ENCODE measurements at places on chromosomes 7 and 10.

DNA sequence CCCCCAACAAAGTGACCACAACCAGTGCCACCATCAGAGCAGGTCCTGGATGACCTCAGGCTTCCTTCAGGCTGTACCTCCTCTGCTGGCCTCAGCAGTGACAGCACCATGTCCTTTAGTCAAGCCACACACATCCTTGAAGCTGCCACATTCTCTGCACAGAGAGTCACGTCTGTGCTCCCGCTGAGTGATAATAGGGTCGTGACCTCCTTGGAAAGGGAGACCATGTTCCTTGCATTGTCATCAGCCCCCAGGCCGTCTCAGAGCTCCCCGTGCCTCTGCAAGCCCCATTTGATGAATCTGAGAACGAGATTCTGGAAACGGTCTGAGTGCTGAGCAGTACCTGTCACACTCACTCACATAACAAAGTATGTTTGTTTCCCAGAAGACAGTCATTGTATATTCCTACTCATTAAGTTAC, 106.5 kb upstream of the PRR15 start:
- no peak for DNase-seq

GRCh38 chr10:114953047-114953446, 15.1 kb downstream of the TRUB1 start:
- no peak for DNase-seq

DNA sequence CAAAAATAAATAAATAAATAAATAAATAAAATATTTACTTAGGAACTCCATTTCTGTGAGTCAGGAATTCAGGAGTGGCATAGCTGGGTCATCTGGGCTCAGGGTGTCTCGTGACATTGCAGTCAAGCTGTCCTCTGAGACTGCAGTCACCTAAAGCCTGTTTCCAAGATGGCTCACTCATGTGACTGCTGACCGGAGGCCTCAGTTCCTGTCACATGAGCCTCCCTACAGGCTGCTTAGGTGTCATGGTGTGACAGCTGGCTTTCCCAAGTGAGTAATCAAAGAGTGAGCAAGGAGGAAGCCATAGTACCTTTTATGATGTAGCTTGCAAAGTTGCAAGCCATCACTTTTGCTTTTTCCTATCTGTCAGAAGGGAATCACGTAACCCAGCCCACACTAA, 128.6 kb upstream of the KCTD7 start:
- no peak for DNase-seq

GRCh38 chr7:77989981-77990566, 191.5 kb downstream of the PHTF2 start:
- DNase-seq: no peak

GRCh38 chr7:126689037-126689436, 563.7 kb downstream of the GRM8 start:
- DNase-seq: no peak

All from CD8-positive, alpha-beta memory T cell (primary cell).